ENCODE measurements at places on chromosomes 16 and 17.
A peak's percentile ranks its signal among the peaks of the same experiment; 100 is the strongest.

DNA sequence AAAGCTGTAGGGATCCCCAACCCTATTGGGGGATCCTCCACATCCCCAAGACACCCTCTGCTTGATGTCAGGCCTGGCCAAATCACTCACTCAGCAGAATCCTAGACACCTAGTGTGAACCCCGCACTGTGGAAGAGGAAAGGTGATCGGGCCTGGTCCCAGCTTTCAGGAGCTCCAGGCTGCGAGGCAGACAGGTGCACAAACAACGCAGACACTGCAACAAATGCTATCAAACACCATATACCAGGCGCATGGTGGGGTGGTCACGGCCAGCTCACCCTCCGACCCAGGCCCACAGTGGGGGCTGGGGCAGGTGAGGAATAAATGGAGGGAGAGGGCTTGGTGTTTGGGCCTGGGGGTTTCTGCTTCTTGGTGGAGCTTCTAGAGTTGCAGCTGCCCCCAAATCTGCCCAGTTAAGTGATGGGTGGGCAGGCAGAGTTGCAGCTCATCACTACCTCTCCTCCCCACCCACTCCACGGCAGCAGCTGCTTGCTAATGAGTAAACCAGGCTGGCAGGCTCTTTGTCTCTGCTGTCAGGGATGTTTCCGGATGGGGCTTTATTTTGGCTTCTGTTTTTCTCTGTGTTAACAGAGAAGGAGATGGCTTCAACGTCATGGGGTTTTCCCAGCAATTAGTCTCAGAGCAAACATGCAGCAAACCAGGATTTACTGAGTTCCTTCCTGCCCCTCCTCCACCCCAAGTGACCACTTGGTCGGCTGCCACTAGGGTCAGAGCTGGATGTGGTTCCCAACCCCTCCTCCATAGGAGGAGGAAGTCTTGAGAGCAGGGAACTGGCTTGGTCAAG, 46.6 kb downstream of the PECAM1 start:
- no peak for DNase-seq

DNA sequence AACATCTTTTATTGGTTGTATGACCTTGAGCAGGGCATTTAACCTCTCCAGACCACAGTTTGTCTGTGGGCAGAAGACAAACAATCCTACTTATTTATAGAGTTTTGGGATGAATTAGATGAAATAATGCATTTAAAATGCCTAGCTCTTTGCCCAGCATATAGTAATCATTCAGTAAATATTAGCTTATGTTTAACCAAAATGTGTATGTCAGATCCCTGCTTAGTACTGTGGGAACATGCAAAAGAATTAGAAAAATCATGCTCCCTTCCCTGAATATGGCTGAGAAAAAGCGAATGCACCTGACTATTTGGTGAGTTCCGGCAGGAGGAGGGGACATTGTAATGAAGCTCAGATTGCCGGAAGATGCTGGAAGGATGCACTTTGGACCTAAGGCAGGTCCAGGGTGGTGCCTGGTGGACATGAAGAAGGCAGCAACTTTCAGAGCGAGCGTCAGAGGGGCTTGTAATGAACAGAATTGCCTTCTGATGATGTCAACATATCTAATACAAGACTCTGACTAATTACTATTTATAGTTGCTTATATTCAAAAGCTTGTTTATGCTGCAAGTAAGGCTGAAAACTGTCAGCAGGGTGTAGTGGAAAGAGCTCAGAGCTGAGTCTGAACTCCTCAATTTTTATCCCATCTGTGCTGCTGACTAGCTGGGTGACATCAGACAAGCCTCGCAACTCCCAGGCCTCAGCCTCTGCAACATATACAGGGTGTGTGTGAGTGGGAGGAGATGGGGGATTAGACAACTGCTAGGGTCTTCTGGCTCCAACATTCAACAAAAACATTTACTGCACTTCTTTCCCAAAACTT, 221.2 kb downstream of the PRKCA start:
- DNase-seq, result no peak

GRCh38 chr17:6374271-6374691, 60.6 kb downstream of the AIPL1 start:
- DNase-seq, result peak; percentile 80

GRCh38 chr16:65713181-65713808, 591.4 kb upstream of the CDH11 start:
- DNase-seq, result no peak

- DNase-seq, result no peak
Measured at GRCh38 chr16:81458827-81459598, 14.4 kb downstream of the CMIP start.

GRCh38 chr17:56819431-56820145, 14.1 kb downstream of the C17orf67 start:
- peak; percentile 78 for DNase-seq

DNA sequence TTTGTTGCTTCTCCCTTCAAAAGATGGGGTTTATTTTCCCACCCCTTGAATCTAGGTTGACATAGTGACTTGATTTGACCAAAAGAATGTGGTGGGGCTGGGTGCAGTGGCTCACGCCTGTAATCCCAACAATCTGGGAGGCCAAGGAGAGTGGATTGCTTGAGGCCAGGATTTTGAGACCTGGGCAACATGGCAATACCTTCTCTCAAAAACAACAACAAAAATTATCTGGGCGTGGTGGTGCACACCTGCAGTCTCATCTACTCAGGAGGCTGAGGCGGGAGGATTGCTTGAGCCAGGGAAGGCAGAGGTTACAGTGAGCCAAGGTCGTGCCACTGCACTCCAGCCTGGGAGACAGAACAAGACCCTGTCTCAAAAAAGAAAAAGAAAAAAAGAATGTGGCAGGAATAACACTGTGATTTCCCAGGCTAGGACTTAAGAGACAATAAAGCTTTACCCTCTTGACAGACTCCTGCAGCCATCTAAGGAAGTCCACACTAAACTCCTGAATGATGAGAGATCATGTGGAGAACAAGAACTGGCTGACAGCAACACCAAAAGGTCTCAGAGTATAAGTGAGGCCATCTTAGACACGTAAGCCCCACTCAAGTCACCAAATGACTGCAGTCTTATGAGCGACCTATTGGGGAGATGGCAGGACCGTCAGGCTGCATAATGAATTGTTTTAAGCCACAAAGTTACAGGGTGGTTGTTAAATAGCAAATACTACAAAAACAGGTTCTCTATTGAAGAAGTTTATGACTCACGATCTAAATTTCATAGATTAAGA, 37.0 kb downstream of the FBXL20 start:
- no peak for DNase-seq

- DNase-seq, result peak; percentile 32
Measured at GRCh38 chr16:3861808-3862451, 18.6 kb downstream of the CREBBP start.

DNA sequence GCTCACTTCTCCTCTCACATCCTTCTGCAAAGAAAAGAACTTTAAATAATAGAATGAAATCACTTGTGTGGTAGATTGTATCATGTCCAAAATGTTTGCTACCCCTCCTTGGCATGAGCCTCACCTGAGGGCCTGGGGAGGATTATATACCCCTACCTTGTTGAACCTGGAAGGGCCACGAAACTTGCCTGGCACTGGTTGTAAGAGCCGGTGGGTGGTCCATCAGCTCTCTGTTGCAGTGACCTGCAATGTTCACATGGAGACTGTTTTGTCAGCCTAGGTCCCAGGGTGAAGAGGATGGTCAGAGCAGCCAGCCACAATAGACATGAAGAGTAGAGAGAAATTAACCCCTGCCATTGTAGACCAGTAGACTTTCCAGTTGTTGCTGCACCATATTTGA, 10.2 kb downstream of the RSAD1 start:
- no peak for DNase-seq

GRCh38 chr16:79816081-79816497, 215.6 kb upstream of the MAF start:
- DNase-seq, result no peak

DNA sequence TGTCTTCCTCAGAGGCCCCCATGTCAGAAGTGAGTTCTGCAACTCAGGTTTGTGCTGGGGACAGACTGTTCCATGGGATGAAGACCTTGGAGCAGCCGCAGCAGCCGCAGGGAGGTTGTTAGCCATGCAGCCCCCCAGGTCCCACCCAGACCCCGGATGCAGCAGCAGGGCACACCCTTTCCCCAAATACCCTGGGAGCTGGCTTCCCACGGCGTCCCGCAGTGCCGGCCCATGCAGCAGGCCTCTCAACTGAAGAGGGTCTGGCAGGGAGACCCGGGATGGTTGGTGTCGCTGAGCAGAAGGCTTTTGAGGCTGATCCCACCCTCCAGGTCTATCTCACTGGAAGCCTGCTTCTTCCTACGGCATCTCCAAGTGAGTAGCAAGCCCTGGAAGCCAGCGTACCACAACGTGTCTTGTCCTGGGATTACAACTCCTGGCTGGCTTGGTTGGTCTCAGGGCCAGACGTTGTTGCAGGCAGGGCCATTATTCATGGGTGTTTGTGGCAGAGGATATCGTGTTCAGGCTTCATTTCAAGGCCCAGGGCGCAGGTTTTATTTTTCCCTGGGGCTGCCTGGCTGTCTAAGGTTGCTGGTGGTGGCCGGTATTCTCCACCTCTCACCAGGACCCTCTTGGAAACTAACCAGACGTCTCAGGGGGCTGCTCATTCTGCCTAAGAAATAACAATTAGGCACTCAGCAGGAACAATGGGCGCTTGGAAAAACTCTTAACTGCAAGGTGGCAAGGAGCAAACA, 223.2 kb downstream of the C16orf95 start:
- no peak for DNase-seq

GRCh38 chr17:27780092-27780827, 20.1 kb downstream of the NOS2 start:
- no peak for DNase-seq

DNA sequence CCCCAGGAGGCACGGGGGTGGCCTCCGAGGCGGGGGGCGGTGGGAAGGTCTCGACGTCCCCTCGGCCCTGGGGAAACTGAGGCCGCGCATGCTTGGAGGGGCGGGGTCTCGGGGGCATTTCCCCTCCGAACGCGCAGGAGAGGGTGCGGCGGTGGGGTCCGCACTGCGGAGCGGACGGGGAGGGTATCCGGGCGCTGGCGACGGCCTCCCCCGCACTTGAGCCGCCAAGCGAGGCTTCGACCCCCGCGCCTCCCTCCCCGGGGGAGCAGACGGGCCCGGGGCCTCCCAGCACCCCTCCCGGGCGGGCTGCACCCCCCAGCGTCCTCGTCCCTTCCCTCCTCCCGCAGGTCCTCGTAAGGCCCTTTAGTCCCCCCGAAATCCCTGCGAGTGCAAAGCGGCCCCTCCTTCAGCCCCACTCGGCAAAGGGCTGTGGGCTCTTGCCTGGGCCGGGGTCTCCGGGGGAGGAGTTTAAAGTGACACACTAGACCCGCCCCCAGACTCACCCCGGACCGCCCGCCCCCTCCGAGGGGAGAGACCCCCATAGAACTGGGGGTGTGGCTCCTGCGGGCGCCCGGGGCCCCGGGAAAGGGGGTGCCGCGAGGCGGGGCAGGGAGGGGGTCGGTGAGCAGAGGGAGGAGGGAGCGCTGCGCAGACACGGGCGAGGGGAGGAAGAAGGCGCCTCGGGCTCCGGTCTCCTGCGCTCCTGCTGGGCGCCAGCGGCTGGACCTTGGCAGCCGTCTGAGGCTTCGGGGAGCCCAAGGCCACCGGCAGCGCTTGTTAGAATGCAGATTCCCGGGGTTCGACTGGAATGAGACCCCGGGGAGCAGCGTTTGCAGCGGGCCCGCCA, 632 bp downstream of the BAIAP3 start:
- no peak for DNase-seq

- DNase-seq, result no peak
Measured at GRCh38 chr17:83090444-83091256, 11.2 kb downstream of the METRNL start.

GRCh38 chr17:82802075-82802780, 37.6 kb downstream of the ZNF750 start:
- DNase-seq, result no peak

- no peak for DNase-seq
Measured at GRCh38 chr17:70136131-70136530, 33.2 kb upstream of the KCNJ2 start.
